ENCODE measurements at places on chromosomes 4 and X.

DNA sequence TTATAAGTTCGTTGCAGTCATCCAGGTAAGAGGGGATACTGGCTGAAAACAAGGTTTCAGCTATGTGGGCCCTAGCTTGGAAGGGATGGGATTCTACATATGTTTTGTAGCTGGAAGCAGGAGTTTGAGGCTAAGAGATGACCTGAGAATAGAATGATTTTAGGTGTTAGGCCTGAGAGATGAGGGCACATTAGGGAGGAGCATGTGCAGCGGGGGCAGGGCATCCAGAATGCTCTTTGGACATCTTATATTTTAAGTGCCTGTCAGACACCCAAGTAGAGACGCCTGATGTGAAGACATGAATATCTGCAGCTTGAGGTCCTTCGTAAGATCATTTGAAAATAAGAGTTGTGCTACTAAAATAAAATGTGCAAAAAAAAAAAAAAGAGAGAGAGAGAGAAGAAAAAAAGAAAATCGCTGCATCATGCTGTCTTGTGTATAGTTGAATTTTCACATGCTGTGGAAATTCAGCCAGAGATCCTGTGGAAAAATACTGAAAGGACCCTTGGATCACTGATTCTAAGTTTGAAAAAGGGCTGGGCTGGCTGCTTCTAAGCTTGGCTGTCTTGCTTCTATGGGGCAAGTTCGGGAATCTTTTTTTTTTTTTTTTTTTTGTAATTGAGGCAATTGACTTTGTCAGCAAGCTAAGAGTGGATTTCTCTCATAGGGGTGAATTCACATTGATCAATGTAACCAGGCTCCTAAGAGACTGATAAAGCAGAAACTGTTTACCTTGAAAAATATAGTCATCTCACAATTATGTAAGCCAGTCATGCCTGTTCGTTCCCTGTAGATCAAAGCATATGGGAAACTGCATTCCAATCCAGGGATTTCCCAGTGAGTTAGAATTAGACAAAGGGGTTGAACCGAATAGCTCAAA is 341.0 kb upstream of the GATB start:
- DNase-seq = no peak

- no peak for DNase-seq
These were observed 18.3 kb upstream of the RPS6KA3 start for GRCh38 chrX:20284992-20285391.

GRCh38 chr4:90403781-90404180 is 276.6 kb downstream of the CCSER1 start:
- no peak for DNase-seq

- DNase-seq = no peak
These were observed 396.4 kb downstream of the GRIA2 start for GRCh38 chr4:157616741-157617472.

DNA sequence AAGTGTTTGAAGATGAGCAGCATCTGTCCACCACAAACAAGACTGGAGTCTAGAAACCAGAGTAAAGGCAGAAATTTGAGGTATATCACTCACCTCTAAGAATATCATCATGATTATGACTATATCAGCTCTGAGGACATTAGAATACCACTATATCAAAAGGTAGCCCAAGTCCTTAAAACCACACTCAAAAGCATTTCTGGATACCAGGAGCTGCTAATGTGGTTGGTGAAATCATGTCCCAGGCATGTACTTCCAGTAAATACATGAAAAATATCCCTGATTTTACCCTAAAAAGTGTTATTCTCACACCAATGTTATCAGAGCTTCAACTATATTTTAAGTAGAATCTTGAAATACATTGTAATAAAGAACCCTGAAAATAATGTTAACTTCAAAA is 136.3 kb upstream of the SMAD1 start:
- DNase-seq = no peak

DNA sequence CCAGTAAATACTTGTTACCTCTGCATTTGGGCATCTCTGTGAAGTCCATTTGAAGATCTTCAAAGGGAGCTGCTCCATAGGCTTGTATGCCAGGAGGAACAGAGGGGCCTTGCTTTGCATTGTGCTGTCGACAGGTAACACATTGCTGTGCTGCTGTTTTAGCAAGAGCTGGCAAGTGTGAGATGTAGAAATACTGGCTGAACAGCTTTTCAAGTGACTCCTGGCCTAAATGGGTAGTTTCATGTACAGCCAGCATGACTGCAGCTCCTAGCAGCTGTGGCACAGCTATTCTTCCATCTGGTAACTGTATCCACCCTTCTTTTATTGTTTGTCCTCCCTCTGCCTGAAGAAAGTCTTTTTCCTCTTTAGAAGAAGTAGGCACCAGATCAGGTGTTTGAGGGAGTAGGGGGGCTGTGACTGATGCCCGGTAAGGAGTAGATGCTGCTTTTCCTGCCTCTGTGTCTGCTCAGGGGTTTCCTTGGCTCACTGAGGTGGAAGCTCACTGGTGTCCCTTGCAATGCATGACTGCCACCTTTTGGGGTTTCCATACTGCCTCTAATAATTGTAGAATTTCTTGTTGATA is 965.3 kb downstream of the CCSER1 start:
- no peak for DNase-seq

GRCh38 chr4:168614281-168615057 is 117.6 kb downstream of the PALLD start:
- no peak for DNase-seq

DNA sequence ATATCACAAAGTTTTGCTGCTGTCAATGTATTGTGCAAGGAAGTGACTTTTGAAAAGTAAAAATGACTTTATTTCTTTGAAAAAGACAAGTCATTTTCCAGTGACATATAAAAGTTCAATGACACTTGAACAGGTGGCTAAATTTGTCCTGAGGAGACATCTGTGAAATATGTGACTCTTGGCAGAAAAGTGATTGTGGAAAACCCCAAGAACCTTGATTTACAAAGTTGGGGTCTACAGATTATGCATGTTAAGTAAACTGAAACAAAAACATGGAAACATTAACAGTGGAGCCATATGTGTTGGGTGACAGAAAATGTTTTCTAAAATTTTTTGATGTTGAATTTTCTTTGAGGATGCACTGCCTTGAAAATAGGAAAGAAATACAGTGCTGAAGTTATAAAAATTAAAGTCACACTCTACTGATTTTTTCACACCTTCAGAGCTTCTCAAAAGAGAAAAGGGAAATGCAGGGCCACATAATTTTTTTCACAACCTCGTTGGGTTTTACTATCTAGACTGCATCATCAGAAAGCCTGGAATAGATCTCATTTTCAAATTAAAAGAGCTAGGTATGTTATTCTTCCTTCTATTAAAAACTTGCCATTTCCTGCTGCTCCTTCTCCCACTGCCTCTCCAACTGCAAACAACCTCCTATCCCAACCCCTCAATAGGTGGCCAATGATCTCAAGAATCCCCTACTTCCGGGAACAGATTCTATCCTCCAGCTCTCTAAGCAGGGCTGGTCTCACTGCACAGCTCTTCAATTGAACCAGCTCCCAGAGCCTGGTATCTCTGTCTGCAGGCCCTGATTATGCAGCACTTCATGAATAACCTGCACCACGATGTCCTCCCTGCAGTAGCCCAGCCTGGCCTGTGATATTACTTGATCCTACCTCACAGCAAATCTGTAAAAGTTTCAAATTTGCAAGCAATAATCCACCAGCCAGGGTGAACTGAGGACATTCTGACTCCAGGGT is 570.8 kb upstream of the CPEB2 start:
- no peak for DNase-seq

DNA sequence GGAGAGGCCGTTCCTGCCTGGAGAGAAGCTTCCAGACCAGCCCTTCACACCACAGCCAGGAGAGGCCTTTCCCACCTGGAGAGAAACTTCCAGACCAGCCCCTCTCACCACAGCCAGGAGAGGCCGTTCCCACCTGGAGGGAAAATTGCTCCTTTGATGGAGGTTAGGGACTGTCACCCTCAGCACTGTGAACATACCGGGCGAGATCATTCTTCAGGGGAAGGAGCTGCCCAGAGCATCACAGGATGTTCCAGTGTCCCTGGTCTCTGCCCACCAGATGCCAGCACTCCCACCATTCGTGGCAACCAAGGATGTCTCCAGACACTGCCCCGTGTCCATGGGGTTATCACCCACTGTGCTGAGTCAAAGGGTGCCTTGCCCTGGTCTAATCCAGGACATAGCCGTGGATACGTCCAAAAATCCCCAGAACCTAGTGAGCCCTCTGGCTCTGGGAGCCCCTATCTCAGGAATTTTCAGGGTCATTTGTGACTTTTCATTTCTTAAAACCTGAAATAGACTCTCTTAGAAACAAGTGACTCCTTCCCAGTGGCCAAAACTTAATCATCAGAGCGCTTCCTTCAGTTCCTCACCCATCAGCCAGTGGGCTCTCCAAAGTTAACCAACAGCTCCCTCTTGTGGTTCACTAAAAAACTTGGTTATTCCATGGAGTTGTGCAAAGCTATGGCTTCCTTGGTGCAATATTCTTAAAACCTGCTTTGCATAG is 80.2 kb downstream of the CRMP1 start:
- DNase-seq = peak; percentile 31

GRCh38 chr4:113006632-113007031 is 42.8 kb upstream of the ANK2 start:
- no peak for DNase-seq

DNA sequence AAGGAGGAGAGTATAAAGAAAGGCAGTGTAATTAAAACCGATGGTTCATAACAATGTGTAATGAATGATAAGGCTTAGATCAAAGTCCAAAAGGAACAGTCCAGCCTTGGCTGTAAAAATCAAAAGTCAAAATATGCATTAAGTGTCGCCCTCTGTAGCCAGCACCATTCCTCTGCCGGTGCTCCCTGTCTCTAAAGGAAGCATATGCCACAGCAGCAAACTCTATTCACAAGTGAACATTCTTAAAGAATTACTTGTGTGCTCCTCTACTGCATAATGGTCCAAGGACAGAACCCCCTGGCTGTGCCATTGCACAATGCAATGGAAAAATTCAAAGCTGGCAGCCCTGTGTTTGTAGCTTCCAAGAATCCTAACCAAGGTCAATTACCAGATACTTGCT is 16.3 kb upstream of the MBNL3 start:
- DNase-seq = no peak

- DNase-seq = no peak
These were observed 53.8 kb downstream of the RBM47 start for GRCh38 chr4:40575846-40576245.

- no peak for DNase-seq
These were observed 534.3 kb upstream of the PABPC4L start for GRCh38 chr4:134735901-134736300.

GRCh38 chr4:75514949-75515612 is 808 bp downstream of the THAP6 start:
- peak; percentile 64 for DNase-seq

DNA sequence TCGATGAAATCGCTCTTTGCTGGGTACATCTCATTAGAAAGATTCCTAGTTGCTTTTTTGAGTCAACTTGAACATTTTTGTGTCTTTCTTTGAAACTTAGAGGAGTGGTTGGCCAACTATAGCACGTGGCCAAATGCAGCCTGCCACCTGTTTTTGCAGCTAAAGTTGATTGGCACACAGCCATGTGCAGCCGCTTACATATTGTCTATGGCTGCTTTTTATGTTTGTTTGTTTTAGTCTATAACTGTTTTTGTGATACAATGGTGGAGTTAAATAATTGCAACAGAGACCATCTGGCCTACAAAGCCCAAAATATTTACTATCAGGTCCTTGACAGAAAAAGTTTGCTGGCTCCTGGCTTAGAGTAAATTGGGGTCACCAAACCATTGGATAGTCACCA is 86.3 kb downstream of the CLCN4 start:
- DNase-seq = no peak

GRCh38 chr4:25182937-25183336 is 22.7 kb upstream of the SEPSECS start:
- DNase-seq = no peak

DNA sequence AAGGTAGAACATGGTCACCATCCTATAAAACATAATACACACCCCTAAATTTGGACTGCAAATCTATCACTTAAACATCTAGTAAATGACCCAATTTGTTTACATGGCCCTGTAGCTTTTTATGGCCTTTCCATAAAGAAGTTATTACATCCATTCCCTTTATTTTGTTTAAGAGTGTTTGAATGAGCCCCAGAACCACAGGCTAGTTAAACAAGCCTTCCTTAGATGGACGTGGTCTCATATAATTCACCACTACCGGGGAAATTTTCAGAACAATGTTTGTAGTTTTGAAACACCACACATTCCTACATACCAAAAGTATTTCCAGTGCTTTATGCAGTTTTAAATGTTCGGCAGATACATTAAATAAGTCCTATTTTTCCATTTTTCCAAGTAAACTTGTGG is 12.3 kb downstream of the PDGFC start:
- no peak for DNase-seq

- no peak for DNase-seq
These were observed 5.5 kb upstream of the NR3C2 start for GRCh38 chr4:148447681-148448080.

GRCh38 chrX:125004799-125005198 is 314.9 kb upstream of the TEX13C start:
- DNase-seq = no peak

- no peak for DNase-seq
These were observed 4.7 kb downstream of the SPARCL1 start for GRCh38 chr4:87524456-87524855.

DNA sequence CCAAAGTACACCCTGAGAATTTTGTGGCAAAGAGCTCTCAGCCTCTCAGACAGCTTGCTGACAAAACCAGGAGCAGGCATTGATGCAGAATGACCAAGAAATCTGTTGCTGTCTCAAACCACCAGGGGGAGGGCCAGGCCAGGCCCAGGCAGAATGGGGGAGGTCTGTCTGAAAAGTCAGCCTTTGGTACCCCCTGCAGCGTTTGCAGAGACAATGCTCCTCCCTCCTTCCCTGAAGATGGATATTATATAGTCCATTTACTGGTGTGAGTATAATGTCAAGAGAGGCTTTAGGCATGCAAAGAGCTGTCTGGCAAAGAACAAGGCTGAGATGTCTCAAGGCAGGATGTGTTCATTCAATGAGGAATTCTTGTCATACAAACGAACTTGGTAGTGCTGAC is 52.9 kb upstream of the TRPC5OS start:
- no peak for DNase-seq

DNA sequence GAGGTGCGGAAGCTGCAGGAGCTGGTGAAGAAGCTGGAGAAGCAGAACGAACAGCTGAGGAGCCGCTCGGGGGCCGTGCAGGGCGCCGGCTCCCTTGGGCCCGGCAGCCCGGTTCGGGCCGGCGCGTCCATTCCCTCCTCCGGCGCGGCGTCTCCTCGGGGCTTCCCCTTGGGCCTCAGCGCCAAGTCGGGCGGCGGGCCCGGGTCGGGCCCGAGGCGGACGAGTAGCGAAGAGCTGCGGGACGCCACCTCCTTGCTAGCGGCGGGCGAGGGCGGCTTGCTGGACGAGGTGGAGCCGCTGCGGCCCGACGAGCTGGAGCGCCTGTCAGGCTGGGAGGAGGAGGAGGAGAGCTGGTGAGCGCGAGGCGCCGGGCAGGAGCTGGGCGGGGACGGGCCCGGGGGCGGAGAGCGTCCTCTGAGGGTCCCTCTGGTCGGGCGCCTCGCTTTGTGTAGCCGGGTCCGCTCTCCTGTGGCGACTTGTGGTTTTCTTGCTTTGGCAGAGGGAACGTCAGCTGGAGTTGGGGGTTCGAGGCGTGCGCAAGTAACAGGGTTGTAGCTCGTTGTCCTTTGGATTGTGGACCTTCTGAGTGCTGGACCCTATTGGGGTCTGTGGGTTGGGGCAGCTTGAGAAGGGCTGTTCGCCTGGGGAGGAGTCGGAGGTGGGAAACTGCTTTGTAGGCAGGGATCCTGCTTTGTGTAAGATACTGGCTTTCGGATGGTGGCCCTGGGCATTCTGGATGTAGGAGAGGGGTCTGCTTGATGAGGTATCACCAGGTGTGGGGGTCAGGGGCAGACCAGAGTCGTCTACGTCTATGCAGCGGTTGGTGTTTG is 662 bp downstream of the SLAIN2 start:
- no peak for DNase-seq

GRCh38 chr4:62210486-62210885 is 1010.4 kb downstream of the ADGRL3 start:
- no peak for DNase-seq

Data from KG1 (cell line).